ENCODE measurements at places on chromosomes 5 and 9.
A peak's percentile ranks its signal among the peaks of the same experiment; 100 is the strongest.

DNA sequence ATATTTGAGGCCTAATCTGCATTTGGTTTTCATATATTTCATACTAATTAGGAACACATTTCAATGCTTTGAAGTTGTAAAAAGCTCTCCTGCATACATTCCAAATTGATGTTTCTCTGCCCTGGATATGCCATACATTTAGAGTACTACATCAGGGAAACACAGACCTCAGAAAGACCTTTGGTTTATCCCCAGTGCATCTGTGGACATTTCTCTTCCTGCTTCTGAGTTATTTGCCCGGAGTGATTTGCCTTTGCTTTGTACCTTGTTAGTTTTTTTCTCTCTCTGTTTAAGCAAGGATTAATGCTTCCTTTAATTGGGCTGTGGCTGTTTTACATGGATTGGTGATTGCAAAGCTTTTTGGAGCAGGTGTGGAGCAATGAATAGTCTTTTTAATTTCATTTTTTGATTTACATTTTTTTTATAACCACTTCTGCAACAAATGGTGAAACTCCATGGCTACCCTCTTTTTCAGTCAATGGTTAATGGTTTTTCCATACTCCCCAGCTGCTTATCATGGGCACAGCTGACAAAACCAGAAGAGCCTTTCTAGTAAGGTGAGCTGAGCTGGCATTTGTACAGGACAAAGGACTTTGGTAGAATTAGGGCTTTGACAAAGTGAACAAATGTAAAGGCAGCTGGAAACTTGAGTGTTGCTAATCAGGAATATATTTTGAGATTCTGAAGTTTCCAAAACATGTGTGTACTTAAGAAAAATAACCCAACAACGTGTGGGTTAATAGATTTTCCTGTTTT is 54.2 kb downstream of the ZSWIM6 start:
- DNase-seq = no peak

DNA sequence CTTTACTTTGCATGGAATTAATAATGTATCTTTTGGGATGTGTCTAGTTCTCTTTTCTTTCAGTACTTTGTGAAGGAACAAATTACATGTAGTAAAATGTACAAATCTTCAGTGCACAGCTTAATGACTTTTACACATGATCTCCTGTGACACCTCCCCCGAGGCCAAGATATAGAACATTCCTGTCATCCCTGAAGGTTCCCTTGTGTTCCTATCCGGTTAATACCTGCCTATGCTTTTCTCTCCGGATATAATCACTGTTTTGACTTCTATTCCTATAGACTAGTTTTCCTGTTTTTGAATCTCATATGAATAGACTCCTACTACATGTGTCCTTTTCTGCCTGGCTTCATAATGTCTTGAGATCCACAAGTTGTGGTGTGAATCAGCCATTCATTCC is 21.5 kb downstream of the STC2 start:
- no peak for DNase-seq

DNA sequence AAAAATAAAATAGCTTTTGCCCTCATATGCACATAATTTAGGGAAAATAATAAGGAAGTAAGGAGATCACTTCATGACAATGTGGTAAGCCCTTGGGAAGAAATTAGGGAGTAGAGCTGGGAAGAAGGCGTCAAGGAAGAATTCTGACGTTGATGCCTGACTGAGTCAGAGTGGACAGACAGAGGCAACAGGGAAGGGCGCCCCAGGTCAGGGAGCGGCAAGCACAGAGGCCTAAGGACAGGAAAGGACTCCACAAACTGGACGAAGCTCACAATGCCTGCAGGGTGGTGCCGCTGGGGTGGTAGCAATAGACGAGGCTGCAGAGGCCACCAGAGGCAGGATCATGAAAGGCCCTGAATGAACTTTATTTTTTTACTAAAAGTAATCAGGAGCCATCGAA is 7.6 kb downstream of the DRD1 start:
- no peak for DNase-seq

DNA sequence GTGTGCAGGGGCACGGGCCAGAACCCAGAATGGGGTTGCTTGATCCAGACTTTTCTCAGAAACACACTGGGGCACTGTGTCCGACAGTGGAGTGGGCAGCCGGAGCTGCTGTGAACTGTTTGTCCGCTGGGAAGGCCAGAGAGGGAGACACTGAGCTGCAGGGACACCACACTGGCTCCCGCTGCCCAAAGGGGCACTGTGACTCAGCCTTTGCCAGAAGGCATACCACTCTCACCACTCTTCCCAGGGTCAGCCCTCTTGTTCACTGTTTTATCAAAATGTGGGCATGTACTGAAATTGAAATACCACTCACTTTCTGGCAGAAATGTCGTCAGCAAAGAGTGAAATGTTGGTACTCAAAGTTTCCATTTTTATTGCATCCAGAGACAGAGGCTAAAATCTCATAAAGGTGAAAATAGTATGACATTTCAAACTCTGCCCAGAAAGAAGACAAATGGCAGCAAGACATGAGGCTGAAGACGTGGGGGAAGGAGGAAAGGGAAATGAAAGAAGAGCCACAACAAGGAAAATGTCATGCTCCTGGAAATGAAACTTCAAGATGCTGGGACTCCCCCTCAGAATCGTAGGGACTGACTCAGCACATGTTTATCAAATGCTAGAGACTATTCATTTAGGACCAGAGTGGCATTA is 4.5 kb upstream of the IL7R start:
- DNase-seq = peak; percentile 47

DNA sequence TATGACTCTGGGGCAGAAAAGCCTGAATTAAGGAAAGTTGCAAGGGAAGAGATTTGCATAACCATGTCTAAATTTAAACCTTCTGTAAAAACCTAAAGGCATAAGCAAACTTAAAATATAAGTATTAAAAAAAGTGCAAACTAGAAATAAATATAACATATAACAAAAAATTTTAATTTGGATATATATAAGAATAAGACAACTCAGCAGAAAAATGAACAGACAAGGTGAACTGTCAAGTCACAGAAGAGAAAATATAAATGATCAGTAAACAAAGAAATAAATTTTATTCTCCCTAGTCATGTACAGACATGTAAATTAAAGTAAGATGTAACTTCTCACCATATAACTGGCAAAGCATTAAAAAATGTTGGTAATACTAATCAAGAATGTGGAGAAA is 37.0 kb downstream of the C5orf22 start:
- no peak for DNase-seq

GRCh38 chr9:7403839-7404487 is 395.6 kb downstream of the DMAC1 start:
- no peak for DNase-seq

- no peak for DNase-seq
Measured at GRCh38 chr5:120466341-120467006, 2.4 kb downstream of the PRR16 start.

GRCh38 chr5:83750749-83751148 is 30.1 kb upstream of the HAPLN1 start:
- DNase-seq = no peak

- no peak for DNase-seq
Measured at GRCh38 chr5:165579911-165580310, 2074.5 kb downstream of the MAT2B start.

DNA sequence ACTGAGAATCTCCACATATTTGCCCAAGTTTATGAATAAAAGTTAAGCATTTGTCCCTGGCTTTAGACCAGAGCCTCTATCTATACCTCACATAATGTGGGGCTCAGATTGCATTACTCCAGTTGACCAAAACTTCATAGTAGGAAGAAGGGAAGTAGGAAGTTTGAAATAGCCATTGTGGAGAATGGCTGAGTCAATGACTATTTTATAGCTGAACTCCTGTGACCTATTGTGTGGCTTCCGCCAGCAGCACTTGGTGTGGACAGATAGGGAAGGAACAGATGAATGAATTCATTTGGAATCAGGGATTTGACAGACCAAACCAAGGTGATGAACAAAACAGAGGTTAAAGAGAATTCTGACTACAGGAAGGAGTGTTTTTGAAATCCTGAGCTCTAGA is 92.9 kb upstream of the LPAR1 start:
- no peak for DNase-seq

All from activated T-cell treated with anti-CD3 and anti-CD28 coated beads, Interleukin-2, amount 50 U/mL, for 4 hours (primary cell).